ENCODE measurements at places on chromosomes 11 and 22. TPM values are rescaled to one million over a fixed set of nuclear protein-coding genes. Genes with fewer than 3 reads are reported as not detected.

OR2AG1 gene
- polyA plus RNA-seq, result not detected

DEFB131B gene
- polyA plus RNA-seq, result not detected

NLRP6 gene
- polyA plus RNA-seq, result 0.31 TPM

UCP2 gene
- polyA plus RNA-seq, result 70.9 TPM

GDPD4 gene
- polyA plus RNA-seq, result 0.21 TPM

KRTAP5-11 gene
- not detected for polyA plus RNA-seq

BIRC2 gene
- polyA plus RNA-seq, result 79.8 TPM

MPEG1 gene
- 9.3 TPM for polyA plus RNA-seq

C11orf42 gene
- polyA plus RNA-seq, result 0.86 TPM

TEX12 gene
- 0.28 TPM for polyA plus RNA-seq

All from right renal pelvis (tissue), 4 donors.